ENCODE measurements at places on chromosomes 16 and 17.

DNA sequence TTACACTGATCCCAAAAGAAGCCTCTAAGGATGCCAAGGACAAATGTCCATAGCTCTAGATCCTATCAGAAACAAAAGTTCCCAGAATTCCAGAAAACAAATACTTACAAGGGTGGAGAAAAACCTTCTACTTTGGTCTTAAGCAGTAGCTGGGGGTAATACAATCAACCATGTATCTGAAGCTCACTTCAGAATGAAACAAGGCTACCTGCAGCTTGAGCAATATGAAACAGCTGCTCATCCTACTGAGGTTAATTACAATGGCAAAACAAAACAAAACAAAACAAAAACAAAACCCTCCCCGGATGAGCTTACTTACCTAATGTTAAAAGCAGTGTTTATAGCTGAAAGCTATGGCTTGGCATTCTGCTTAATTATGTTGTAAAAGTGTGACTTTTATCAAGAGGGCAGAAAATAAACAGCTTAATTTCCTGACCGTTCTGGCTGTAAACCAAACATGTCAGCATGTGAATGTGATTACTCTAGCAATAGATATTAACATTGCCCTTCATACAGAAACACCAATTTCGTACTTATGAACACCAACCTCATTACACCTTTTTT lies 10.5 kb downstream of the PDZD9 start:
- DNase-seq: no peak

DNA sequence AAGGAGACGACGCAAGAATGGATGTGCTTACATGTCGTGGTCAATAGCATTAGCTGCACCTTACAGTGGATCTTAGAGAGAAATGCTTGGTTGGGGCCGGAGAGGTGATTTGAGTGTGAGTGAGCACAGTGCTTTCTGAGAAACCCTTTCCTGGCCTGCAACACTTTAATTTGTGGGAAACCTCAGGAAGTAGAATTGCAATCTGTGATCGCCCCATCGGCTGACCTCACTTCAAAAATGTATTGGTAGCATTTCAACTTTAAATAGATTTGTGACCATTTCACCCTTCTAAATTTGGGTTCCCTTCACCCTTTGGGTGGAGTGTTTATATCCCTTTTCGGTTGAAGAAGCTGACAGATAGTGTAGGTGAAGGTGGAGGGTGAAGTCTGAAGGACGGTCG lies 13.2 kb downstream of the PRKCB start:
- DNase-seq: no peak

DNA sequence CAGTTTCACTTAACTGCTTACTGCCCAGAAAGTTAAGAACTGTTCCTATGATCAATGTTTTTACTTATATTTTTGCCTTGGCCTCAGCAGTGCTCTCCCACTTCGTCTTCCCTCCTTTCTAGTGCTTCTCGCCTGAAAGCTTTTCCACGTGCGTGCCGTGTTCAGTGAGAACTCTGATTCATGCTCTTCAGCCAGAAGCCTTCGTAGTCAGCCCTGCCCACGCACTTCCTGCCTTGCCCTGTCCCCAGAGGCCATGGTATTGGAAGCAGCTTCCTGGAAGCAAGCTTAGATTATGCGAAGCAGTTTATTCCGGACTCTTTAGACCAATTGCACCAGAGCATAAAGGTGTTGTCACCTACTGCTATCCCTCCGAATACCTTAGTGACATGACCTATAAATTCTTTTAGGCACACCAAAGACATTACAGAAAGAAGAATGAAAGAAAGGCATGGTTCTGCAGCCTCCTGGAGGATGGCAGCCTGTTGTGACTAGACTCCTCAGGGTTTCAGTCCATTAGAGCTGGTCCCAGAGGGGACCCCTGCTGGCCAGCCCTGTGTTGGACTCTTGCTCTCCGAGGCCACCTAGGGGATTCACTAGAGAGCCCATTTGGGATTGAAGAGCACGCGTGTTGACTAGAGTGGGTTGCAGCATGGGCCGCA lies 105.2 kb downstream of the RPTOR start:
- peak; percentile 65 for DNase-seq

- no peak for DNase-seq
Observed at GRCh38 chr16:16038950-16039349, 89.5 kb downstream of the ABCC1 start.

GRCh38 chr16:23155445-23156049 lies 6.3 kb upstream of the USP31 start:
- DNase-seq: no peak

DNA sequence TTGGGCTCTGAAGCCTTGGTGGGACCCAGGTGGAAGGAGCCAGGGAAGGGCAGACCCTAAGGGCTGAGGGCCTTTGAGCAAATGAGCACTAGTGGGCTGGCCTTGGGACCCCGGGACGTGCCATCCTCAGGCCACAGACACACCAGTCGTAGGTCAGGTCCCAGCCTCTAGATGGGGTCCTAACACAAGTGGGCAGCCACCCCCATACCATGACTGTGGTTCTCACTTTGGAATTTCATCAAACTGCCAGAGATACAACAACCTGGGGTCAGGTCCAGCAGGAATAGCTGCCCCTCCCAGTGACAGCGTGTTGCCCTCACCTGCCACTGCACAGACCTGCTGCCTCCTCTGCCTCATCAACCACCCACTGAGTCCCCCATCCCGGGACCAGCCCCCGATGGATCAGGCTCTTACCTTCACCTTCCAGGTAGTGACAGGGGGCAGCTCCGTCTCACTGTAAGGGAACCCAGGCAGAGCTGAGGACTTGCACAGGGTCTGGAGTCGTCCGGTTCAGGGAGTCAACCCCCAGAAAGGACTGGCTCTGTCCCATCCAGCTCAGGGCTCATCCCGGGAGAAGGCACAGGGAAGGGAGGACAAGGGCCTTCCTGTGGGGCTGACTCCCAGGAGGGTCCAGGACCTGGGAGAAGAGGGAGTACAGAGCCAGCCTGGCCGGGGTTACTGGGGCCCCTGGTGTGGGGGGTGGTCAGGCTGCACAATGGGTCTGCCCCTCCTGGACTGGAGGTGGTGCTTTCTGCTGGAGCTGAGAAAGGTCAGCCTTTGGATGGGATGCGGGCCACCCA lies 40.0 kb downstream of the LGALS9 start:
- no peak for DNase-seq

GRCh38 chr16:10552998-10553491 lies 27.4 kb downstream of the EMP2 start:
- peak; percentile 35 for DNase-seq

GRCh38 chr17:39719563-39720355 lies 10.6 kb downstream of the MIEN1 start:
- DNase-seq: no peak

Measured in stimulated activated CD4-positive, alpha-beta T cell treated with anti-CD3 and anti-CD28 coated beads, Interleukin-1b, Interleukin-23, amount 100 ng/mL, for 4 hours (primary cell).